ENCODE measurements at places on chromosomes 12 and 14.

DNA sequence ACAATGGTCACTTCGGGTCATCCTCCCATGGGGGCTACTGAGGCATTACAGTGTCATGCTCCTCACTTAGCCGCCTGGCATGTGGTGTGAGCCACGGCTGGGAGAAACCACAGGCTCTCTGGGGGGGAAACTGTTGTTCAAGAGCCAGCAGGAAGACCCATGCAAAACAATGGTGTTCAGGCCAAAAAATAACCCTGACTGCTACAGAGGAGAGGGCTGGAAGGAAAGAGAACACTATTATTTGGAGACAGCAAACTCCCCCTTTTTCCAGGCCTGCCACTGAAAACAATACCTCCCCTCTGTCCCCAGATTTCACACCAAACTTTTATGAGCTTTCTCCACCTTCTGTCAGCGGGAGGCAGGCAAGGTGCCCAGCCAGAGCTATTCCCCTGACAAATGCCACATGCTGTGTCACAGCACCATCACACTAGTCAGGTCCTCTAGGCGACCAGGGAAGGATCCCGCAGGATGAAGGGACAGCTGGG lies 83.7 kb downstream of the CHGA start:
- peak; percentile 29 for DNase-seq

DNA sequence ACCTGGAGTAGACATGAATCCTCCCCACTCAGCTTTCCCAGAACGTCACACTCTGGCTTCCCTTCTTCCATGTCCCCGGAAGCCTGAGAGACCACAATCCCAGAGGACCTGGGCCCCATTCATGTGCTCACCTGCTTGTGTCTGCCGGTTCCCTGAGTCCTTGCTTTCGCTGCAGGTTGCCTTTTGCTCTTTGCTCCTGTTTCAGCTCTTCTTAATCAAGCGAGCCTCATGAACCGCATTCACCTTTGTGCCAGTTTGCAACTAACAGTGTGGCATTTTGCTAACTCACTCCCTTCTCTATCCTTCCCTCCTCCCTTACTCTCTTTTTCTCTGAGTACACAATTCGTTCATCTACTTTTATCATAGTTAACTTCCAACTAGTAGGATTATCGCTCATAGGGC lies 23.1 kb downstream of the ENTPD5 start:
- DNase-seq = no peak

- peak; percentile 25 for DNase-seq
These were observed 29.6 kb downstream of the PMCH start for GRCh38 chr12:102167821-102168604.

DNA sequence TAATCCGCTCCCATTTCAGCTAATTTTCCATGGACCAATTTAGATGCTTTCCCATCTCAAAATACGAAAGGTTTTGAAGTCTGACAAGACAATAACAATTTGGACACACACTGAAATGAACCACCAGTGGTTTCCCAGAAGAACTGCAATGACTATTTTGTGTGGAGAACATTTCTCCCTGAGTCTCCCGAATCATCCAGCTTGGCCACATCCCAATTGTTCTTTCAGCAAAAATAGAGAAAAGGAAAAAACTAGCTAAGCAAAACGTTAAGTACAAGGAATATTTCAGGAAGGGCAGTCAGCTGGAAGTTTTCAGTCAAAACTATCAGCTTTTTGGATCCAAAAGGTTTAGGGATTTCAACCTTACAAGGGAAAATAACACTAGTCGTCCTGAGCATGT lies 390.6 kb downstream of the KCNH5 start:
- DNase-seq = peak; percentile 10
